ENCODE measurements at places on chromosomes 3 and 15.

- no peak for DNase-seq
These were observed 21.8 kb upstream of the SPATA12 start for GRCh38 chr3:57038466-57039164.

GRCh38 chr3:175885231-175885766 is 1026.2 kb downstream of the NAALADL2 start:
- DNase-seq = no peak

GRCh38 chr3:185151964-185152409 is 873 bp downstream of the C3orf70 start:
- no peak for DNase-seq

GRCh38 chr15:22267761-22268160 is 187.4 kb downstream of the OR4M2 start:
- no peak for DNase-seq

DNA sequence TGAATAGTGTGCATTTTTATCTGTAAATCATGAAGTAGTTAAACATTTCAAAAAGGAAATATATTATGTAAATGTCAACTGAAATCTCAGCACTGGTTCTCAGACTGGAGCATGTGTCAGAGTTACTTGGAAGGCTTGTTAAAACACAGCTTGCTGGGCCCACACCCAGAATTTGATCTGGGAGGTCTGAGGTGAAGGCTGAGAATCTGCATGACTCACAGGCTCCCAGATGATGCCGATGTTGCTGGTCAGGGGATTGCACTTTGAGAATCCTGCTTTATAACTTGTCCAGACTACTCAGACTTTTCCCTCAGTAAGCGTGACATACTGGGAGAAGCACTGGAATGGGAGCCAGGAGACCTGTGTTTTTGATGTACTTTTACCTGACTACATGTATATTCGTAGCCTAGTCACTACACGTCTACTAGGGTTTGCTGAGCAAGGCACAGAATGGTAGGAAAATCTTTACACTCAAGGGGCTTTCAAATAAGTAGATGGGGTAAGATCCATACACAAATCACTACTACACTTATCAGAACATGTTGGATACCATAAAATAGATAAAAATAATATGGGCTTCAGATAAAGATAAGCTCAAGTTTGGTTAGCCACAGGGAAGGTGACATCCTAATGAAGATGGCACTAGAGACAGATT is 77.1 kb upstream of the MEX3B start:
- DNase-seq = peak; percentile 91

- DNase-seq = no peak
These were observed 22.3 kb downstream of the EHD4 start for GRCh38 chr15:41950127-41950483.

DNA sequence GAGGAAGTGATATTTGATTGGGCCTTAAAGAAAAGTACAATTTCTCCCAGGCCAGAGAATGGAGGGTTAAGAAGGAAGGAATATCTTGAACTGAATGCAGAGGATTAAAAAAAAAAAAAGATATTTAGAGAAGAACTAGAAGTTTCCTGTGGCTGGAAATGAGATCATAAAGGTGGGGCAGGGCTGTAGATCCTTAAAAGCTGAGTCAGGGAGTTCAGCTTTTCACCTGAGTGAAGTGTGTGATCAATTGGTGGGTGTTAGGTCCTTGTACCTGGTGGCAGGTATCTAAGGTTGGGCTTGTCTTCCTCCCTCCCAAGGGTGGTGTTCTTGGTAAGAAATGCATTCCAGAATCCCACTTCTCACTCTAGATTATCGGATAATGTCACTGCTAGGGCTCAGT is 11.8 kb downstream of the CEMIP start:
- no peak for DNase-seq

DNA sequence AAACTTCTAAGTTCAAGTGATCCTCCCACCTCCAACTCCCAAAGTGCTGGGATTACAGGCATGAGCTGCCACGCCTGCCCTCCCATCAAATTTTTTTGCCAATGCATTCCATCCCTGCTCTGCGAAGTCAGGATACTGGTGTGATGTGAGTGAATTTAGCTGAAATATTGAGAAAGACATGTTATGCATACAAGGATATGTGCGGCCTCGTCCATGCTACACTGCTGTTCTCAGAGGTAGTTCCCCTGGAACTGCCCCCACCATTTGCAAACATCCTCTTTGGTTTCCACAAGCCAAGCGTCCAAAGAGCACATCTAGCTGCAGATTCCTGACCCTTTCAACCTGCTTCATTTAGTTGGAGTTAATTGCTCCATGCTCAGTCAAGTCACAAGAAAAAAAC is 36.5 kb upstream of the BCL2A1 start:
- DNase-seq = no peak

DNA sequence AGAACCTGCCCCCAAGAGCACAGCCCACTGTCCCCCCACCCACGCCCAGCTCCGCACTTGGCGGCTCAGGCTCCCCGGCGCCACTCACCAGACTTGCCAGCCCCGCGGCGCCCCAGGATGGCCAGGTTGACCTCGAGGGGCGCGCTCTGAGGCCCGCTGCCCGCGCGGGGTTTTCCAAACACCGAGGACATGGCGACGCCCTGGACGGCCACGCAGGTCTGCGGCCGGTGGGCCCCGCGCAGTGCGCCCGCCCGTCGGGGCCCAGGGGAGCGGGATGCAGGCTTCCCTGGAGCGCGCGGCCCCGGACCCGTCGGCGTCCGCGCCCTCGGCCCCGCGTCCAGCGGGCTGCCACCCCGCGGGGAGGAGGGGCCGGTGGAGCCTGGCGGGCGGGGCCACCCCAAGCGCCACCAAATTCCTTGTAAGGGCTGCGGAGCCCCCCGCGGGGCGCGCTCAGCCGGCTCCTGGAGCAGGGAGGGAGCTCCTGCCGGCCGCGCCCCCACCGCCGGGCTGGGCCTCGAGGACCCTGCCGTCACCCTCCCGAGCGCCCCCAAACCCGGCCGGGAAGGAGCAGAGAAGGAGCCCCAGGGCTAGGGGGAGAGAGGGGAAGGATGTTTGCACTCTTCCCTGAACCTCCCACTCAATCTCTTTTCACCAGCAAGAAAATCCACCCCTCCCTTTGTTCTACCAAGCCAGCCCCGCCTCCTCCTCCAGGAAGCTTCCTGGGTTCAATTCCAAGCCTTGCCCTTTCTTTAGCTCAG is at the start of gene RASL12:
TSS of gene RASL12 (minus strand) at position 347 of the 758 bp plus-strand sequence. CDS start at position 191, 156 bp downstream.
- DNase-seq = peak; percentile 50

DNA sequence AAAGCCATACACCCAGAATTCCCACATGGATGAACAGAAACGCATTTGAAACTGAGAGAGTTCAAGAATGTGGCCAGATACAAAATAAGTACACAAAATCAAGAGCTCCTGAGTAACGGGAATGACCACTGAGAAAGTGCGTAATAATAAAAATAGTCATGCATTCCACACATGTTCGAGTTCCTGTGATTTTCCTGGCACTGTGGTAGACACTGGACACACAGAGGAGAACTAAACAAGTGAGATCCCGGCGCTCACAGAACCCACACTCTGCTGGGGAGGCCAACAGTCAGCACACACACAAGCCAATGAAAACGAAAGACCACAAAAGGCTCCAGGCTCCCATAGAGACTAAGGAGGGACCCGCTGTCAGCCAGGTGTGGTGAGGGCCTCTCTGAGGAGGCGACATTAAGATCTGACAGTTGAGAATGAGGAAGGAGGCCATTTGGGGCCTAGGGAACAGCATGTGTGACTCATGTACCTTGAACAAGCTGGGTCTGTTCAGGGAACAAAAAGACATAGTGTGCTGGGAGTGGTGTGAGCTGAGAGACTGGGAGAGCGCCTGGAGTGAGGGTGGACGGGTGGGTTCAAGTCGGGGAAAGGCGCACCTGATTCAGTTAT is 5.1 kb downstream of the FAM107A start:
- no peak for DNase-seq

GRCh38 chr15:83108266-83109219 is 1.1 kb downstream of the TM6SF1 start:
- no peak for DNase-seq

DNA sequence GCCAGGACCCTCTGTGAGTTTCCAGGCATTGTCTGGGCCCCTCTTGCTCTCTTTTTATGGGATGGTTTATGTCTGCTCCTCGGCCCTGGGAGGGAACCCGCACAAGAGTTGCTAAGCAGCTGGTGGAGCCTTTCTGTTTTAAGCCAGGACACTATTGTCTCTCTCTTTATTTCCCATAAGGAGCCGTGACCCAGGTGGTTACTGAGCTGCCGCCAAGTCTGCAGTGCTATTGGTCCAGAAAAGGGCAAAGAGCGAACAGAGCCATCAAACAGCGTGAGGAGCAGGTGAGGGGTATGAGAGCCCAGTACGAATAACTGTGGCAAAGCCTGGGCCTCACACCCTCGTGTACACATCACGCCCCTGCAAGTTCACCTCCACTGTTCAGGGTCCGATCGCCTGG is 280.2 kb downstream of the SHQ1 start:
- no peak for DNase-seq

DNA sequence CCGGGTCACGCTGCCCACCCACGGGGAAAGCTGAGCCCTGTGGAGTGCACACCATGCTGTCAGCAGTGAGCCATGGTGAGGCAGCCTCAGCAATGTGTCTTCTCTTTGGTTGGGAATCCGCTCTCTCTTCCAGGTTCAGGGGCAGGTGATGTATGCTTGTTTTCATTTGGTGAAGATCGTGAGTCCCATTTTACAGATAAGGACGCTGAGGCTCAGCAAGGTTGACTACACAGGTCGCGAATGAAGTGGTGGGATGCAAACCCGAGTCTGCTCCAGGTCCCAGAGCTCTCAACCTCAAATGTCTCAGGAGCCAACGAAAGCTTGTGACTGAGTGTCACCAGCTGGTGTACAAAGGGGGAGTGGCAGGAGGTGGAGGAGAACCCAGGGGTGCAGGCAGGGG is 74.3 kb downstream of the RPN1 start:
- DNase-seq = no peak

GRCh38 chr3:89358281-89358680 is 250.9 kb downstream of the EPHA3 start:
- no peak for DNase-seq

DNA sequence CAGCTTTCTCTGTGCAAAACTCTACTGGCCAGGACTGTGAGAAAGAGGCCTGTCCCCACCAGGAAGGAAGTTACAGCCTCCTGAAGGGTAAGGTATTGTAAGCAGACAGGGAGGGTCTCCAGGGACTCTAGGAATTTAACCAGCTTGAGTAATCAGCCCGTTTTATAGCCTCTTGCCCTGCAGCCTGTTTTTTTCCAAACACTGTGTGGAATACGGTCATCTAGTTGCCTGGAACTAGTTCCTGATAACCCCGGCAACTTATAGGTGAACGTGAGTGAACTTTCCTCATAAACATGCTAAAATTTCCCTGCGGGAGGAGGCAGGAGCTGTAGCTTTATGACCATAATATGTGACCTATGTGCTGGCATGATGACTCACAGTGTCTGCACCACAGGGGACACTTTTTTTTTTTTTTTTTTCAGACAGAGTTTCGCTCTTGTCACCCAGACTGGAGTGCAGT is 60.1 kb upstream of the DAZL start:
- peak; percentile 15 for DNase-seq

GRCh38 chr3:172303941-172304558 is 144.2 kb downstream of the GHSR start:
- DNase-seq = no peak

GRCh38 chr15:87575896-87576473 is 680.6 kb downstream of the NTRK3 start:
- DNase-seq = no peak

- peak; percentile 96 for DNase-seq
These were observed at the start of gene CBLB for GRCh38 chr3:105868742-105869530. CBLB (minus strand) TSS chr3:105869012; CDS start chr3:105867577, 1,435 bp downstream.

- DNase-seq = peak; percentile 83
These were observed 96.6 kb downstream of the CGNL1 start for GRCh38 chr15:57472861-57473260.

DNA sequence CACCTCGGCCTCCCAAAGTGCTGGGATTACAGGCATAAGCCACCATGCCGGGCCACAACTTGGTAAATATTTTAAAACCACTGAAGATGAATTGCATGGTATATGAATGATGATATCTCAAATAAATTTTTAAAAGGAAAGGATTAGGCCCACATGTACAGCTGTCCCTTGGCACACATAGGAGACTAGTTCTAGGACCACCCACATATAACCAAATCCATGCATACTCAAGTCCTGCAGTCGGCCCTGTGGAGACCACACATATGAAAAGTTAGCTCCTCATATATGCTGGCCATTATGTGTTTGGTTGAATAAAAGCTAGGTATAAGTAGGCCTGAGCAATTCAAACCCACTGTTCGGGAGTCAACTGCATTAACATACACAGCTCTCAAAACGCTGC is 10.6 kb downstream of the CLPX start:
- no peak for DNase-seq

DNA sequence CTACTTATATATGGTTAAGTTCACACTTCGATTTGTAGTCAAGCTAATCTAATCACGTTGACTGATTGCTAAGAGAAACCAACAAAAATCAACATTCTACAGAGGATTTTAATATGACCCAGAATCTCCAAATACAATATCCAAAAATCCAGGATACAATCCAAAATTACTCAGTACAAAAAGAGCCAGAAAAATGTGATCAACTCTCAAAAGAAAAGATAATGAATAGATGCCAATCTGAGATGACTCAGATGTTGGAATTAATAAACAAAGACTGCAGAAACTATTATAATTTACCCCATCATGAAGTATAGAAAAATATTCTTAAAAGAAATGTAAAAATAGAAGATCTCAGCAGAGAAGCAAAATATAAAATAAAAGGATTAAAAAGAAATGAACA is 22.3 kb downstream of the HACL1 start:
- DNase-seq = no peak

GRCh38 chr3:175267561-175267960 is 408.4 kb downstream of the NAALADL2 start:
- DNase-seq = no peak

GRCh38 chr3:42290966-42291714 is 25.2 kb upstream of the CCK start:
- DNase-seq = no peak

DNA sequence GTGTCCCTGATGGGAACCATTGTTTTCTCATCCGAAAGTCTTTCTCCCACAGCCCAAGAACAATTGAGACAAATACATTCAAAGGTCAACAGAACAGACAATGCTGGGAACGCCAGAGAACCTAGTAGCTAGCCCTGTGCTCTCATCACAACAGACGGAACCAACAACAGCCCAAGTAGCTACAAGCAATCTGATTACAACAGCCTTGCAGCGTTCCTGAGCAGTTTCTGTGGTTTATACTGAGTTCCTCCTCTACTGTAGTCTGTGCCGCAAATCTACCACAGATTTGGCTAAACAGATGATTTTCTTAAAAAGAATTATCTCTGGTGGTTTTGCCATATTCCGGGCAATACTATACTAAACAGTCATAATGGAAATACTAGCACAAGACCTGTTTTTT is 435.6 kb downstream of the MECOM start:
- DNase-seq = peak; percentile 81

GRCh38 chr15:51783967-51784366 is 32.6 kb downstream of the TMOD2 start:
- DNase-seq = no peak

DNA sequence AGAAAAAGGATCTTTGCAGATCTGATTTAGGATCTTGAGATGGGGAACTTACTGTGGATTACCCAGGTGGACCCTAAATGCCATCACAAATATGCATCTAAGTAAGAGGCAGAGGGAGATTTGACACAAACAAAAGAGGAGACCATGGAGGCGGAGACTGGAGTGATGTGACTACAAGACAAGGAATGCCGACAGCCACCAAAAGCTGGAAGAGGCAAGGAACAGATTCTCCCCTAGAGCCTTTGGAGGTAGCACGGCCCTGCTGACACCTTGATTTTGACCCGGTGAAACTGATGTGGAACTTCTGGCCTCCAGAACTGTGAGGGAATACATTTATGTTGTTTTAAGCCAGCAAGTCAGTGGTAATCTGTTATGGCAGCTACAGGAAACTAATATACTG is 44.0 kb downstream of the GASK1A start:
- DNase-seq = no peak

GRCh38 chr15:68420186-68420684 is 11.7 kb downstream of the ITGA11 start:
- no peak for DNase-seq

Data from AG20443 (cell line).